ENCODE measurements at places on chromosomes 13 and 19. TPM values are rescaled to one million over a fixed set of nuclear protein-coding genes. Genes with fewer than 3 reads are reported as not detected.

Gene COL5A3
- polyA plus RNA-seq: 77.6 TPM

Gene ELSPBP1
- polyA plus RNA-seq: not detected

Gene FREM2
- 5.5 TPM for polyA plus RNA-seq

Gene ZNF221
- polyA plus RNA-seq: 3.0 TPM

Gene ICAM4
- 0.45 TPM for polyA plus RNA-seq

Gene PEG3
- polyA plus RNA-seq: 197 TPM

Gene RNF225
- not detected for polyA plus RNA-seq

Gene ZNF587
- 16.1 TPM for polyA plus RNA-seq

Gene CATSPERD
- polyA plus RNA-seq: not detected

Gene TNFSF11
- not detected for polyA plus RNA-seq

Gene IGFL2
- polyA plus RNA-seq: 0.44 TPM

Gene ZNF610
- polyA plus RNA-seq: 3.7 TPM

Gene MADCAM1
- 11.9 TPM for polyA plus RNA-seq

Gene KIR3DL1
- not detected for polyA plus RNA-seq

Gene ATP1A3
- polyA plus RNA-seq: not detected

Gene SHD
- polyA plus RNA-seq: 174 TPM

Gene ACTN4
- 251 TPM for polyA plus RNA-seq

Gene ZNF98
- not detected for polyA plus RNA-seq

Gene GPR4
- 4.9 TPM for polyA plus RNA-seq

Gene IGFL3
- not detected for polyA plus RNA-seq

Gene PSG7
- not detected for polyA plus RNA-seq

Gene MED4
- 51.1 TPM for polyA plus RNA-seq

Gene ZNF787
- polyA plus RNA-seq: 33.4 TPM

Gene EEF2
- polyA plus RNA-seq: 2,964 TPM

Gene CYP4F8
- not detected for polyA plus RNA-seq

Gene OR7C1
- polyA plus RNA-seq: 0.18 TPM

Gene TBXA2R
- polyA plus RNA-seq: 3.4 TPM

Gene SCN1B
- 7.2 TPM for polyA plus RNA-seq

Gene ADGRE3
- polyA plus RNA-seq: not detected

Gene ZGLP1
- 5.0 TPM for polyA plus RNA-seq

Gene SMIM44
- polyA plus RNA-seq: not detected

Gene B3GNT8
- 3.1 TPM for polyA plus RNA-seq

Gene ZNF729
- not detected for polyA plus RNA-seq

All from hindlimb muscle (tissue), 1 donor.